ENCODE measurements at places on chromosomes 7 and 10.

DNA sequence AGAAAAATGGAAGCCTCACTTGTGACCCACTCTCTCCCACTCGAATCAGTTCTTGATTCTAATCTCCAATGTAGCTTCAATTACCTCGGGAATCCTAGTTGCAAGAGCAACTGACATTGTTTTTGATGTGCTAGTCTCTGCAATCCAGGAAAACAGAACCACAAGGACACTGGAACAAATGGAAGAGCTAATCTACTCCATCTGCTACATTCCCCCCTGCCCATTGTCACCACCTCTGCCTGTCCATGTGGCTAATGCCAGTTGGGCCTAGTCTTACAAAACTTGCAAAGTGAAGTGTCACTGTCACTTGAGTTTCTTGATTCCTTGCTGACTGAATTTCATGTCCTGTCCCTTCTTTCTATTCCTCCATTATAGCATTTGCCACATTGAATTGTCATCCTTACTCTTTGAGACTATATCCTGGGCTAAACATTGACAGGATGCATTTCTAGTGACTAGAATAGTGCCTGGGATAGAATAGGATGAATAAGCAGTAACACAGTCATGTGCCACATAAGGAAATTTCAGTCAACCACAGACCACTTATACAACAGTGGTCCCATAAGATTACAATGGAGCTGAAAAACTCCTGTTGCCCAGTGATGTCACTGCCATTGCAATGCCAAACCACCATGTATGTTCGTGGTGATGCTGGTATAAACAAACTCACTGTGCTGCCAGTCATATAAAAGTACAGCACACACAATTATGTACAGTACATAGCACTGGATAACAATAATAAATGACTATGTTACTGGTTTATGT is 13.5 kb downstream of the GCC1 start:
- DNase-seq, result no peak

- no peak for DNase-seq
These were observed 41.9 kb upstream of the TPST1 start for GRCh38 chr7:66163186-66163610.

GRCh38 chr7:140398821-140399220 is 491 bp upstream of the SLC37A3 start:
- DNase-seq, result no peak

GRCh38 chr10:4847561-4848355 is 21.8 kb downstream of the AKR1E2 start:
- no peak for DNase-seq

- no peak for DNase-seq
These were observed 465.5 kb upstream of the KLF6 start for GRCh38 chr10:4250587-4250887.

- no peak for DNase-seq
These were observed 26.4 kb downstream of the RNF133 start for GRCh38 chr7:122672536-122672935.

DNA sequence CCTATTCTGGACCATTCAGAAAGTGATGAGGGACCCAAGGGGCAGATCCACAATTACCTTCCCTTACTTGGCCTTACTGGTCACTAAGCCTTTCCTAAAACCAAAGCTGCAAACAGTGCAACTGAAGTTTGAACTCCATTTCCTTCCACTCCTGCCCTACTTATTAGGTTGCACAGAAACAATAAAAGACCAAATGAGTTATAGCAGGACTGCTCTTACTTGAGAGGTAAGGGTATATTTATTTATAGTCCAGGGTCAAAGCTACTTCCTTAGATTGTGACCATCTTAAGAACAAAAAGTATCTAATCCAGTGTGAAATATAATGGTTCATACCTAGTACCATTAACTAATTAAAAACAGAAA is 27.0 kb downstream of the CDK6 start:
- no peak for DNase-seq

DNA sequence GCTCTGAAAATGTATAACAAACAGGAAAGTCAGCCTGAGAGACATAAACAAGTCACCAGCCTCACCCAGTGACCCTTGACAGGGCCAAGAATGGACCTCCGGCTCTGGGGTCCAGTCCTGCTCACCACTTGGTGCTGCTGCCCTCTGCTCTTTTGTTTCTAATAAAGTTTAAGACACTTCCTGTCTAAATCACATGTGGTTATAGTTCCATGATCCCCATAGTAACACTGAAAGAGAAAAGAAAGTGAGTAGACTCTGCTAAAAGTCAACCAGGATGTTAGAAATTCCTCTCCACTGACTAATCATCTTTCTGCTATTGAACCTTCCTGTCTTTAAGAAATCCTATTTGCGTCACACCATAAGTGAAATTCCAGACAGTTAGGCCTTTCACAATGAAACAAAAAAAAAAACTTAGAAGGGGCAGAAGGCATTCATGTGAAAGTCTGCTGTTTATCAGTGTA is 179.2 kb upstream of the BET1 start:
- DNase-seq, result no peak

GRCh38 chr7:102232611-102233286 is 53.9 kb upstream of the SH2B2 start:
- no peak for DNase-seq

GRCh38 chr10:63128443-63128842 is 4.7 kb upstream of the NRBF2 start:
- DNase-seq, result no peak

DNA sequence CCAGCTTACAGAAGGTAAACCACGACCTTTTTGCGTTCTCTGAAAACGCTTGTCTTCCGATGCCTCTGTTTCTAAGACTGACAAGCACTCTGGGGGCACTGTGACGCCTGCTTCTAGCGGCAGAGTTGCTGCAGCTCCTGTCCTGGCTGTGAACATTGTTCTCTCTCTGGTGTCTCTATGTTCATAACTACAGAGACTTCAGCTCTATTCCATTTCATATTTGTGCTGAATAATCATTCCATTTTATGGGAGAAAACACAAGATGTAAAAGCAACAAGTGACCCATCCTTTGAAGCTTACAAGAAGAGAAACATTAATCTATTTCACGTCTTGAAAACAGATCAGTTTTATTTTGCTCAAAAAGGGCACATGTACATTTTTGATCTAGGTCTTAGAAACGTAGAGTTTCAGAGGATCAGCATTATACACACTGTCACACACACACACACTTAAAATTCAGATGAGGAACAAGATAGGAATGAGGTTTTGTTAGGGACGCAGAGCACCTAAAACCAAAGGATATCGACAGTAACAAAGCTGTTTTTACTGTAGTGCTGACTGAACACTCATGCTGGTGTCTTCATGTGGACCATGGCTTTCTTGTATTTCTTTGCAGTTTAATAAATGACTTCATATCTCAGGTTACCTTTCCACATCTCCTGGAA is 3.0 kb downstream of the IKZF1 start:
- no peak for DNase-seq
